Purkinje cell (primary cell): ENCODE measurements at places on chromosomes 11 and 22. TPM values are rescaled to one million over a fixed set of nuclear protein-coding genes. Genes with fewer than 3 reads are reported as not detected.

The ARL2 gene
- polyA plus RNA-seq = 42.7 and 68.3 TPM in 2 replicates

The OR6T1 gene
- not detected in 2 replicates for polyA plus RNA-seq

The RAB3IL1 gene
- 0.14 and 0.15 TPM in 2 replicates for polyA plus RNA-seq

The VPREB1 gene
- polyA plus RNA-seq = not detected in 2 replicates

The KCNC1 gene
- 137 and 201 TPM in 2 replicates for polyA plus RNA-seq

The C11orf65 gene
- 1.8 and 2.8 TPM in 2 replicates for polyA plus RNA-seq

The SCARF2 gene
- polyA plus RNA-seq = not detected in 2 replicates

The CTSF gene
- polyA plus RNA-seq = 17.0 and 22.1 TPM in 2 replicates

The HTR3A gene
- not detected in 2 replicates for polyA plus RNA-seq

The TSSK2 gene
- not detected in 2 replicates for polyA plus RNA-seq

The SLC5A1 gene
- 0.07 TPM in 1 of 2 replicates, not detected in the other for polyA plus RNA-seq

The ACRV1 gene
- 0.56 and 2.2 TPM in 2 replicates for polyA plus RNA-seq

The LIN7C gene
- polyA plus RNA-seq = 29.0 and 48.0 TPM in 2 replicates

The GPR83 gene
- polyA plus RNA-seq = 0.94 TPM in 1 of 2 replicates, not detected in the other

The KIAA1671 gene
- 3.9 and 5.3 TPM in 2 replicates for polyA plus RNA-seq

The C11orf91 gene
- polyA plus RNA-seq = not detected in 2 replicates

The CSNK2A3 gene
- polyA plus RNA-seq = 2.1 and 4.1 TPM in 2 replicates

The ESAM gene
- 0.48 TPM in 1 of 2 replicates, not detected in the other for polyA plus RNA-seq

The CDHR5 gene
- not detected in 2 replicates for polyA plus RNA-seq

The CYP2D6 gene
- polyA plus RNA-seq = 1.4 and 1.8 TPM in 2 replicates

The DGKZ gene
- 13.5 and 14.5 TPM in 2 replicates for polyA plus RNA-seq

The CATSPERZ gene
- polyA plus RNA-seq = not detected in 2 replicates

The NUDT8 gene
- polyA plus RNA-seq = 0.46 and 0.71 TPM in 2 replicates

The FTH1 gene
- polyA plus RNA-seq = 157 and 245 TPM in 2 replicates

The SMIM35 gene
- not detected in 2 replicates for polyA plus RNA-seq

The ARHGEF17 gene
- polyA plus RNA-seq = 6.8 and 9.3 TPM in 2 replicates

The CHRM4 gene
- not detected in 2 replicates for polyA plus RNA-seq

The NEFH gene
- polyA plus RNA-seq = 343 and 353 TPM in 2 replicates

The SLC25A18 gene
- 0.15 and 0.86 TPM in 2 replicates for polyA plus RNA-seq

The FXYD2 gene
- polyA plus RNA-seq = not detected in 2 replicates

The SPDYC gene
- not detected in 2 replicates for polyA plus RNA-seq

The MS4A4A gene
- polyA plus RNA-seq = not detected in 2 replicates

The CNIH2 gene
- polyA plus RNA-seq = 5.1 and 9.1 TPM in 2 replicates

The KLHL35 gene
- 0.74 and 1.3 TPM in 2 replicates for polyA plus RNA-seq

The CLDN5 gene
- 0.17 and 0.28 TPM in 2 replicates for polyA plus RNA-seq

The BDNF gene
- polyA plus RNA-seq = 0.91 and 3.8 TPM in 2 replicates

The SLN gene
- polyA plus RNA-seq = 12.9 TPM in 1 of 2 replicates, not detected in the other
